ENCODE measurements at places on chromosomes 5 and 9.

GRCh38 chr5:44909004-44909403 is 100.3 kb downstream of the MRPS30 start:
- no peak for DNase-seq

DNA sequence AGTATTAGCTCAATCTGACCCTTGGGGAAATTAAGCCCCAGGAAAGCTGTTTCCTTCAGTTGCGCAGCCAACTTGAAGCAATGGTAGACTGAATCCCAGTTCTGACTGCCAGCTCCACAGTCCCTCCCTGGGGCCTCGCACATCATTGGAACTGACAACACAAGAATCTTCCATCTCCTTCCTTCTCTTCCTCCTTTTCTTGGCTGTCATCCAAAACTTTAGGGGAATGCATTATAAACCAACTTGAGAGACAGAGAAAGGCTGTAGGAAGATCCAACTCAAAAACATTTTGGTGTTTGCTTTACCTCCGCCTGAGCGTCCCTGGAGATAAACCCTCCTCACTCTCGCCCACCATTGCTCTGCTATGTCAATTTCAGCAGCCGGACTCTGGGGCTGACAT is 16.6 kb downstream of the KCNIP1 start:
- DNase-seq: no peak

GRCh38 chr5:17852111-17852510 is 217.9 kb downstream of the TAF11L14 start:
- no peak for DNase-seq

DNA sequence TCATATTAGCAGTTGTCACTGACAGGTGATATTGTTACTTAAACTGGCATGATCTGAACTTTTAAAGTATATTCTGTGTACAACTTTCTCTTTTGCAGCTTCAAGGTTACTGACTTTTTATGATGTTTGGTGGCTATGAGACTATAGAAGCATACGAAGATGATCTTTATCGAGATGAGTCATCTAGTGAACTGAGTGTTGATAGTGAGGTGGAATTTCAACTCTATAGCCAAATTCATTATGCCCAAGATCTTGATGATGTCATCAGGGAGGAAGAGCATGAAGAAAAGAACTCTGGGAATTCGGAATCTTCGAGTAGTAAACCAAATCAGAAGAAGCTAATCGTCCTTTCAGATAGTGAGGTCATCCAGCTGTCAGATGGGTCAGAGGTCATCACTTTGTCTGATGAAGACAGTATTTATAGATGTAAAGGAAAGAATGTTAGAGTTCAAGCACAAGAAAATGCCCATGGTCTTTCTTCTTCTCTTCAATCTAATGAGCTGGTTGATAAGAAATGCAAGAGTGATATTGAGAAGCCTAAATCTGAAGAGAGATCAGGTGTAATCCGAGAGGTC is 5.9 kb downstream of the ZCCHC7 start:
- no peak for DNase-seq

GRCh38 chr5:141356133-141356532 is 1.3 kb downstream of the PCDHGA4 start:
- no peak for DNase-seq

- DNase-seq: no peak
Observed at GRCh38 chr5:55286411-55286933, 21.0 kb downstream of the DHX29 start.

DNA sequence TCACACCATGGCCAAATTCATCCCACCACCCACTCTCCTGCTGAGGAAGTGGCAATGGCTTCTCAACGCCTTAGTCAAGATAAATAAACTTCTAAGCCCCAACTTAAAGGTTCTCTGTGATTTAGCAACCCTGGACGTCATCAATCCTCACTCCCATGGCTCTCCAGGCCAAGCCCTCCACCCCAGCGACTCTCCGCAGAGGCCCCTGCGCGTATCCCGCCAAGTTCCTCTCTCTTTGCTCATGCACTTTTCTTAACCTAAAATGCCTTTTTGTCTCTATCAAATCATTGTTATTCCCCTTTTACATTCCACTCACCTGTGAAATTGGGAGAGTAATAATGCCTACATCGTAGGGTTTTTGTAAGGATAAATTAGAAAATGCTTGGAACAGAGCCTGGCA is 88.6 kb downstream of the NRG2 start:
- DNase-seq: no peak

GRCh38 chr9:90088856-90089255 is 484.0 kb downstream of the GADD45G start:
- DNase-seq: no peak

DNA sequence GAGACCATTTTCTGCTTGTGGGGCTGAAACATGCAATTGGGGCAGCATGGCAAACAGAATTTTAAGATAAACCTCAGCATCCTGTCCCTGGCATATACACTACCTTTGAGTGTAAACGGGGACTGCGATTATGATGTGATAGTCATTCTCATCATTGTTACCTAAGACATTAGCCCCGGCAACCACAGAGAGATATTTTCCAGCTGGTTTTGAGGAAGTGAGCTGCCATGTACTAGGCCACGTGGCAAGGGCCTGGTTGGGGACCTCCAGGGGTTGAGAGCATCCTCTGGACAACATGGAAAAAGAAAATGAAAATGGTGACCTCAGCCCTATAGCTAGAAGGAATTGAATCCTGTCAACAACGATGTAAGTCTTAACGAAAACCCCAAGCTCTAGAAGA is 623.6 kb upstream of the CDH18 start:
- DNase-seq: no peak

- no peak for DNase-seq
Observed at GRCh38 chr9:79598562-79599345, 27.0 kb downstream of the TLE4 start.

GRCh38 chr9:130150779-130151382 is 21.3 kb upstream of the NCS1 start:
- no peak for DNase-seq

DNA sequence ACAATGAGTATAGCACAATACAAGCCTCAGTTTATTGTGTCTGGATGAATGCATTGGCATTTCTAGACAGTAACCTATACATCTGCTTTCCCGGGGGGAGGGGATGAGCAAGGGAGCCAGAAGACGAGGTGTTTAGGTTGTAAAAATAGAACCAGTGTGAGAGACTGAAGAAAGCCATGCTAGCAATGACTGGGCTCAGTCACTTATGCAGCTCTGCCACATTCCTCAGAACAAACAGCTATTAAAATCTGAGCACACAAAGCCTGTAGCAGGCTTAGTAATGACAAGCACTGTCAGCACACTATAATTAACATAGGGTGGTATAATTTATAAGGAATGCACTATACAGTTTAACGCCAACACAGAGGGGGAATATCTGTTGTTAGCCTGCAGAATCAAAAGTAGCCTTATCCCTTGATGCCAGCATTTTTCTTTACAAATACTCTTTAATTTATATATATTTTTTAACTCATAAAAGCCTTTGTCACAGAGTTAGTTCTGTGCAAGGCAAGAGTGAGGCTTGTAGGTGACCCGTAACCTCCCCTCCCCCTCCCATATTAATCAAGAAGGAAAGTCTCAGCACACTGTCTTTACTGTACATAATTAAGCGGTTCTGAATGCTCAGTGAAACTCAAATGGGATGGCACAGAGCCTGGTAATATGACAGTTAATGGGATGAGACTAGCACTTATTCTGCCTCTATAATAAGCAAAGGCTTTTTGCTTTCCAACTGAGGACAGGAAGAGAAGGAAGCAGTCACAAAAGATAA is 295.4 kb downstream of the CSNK1G3 start:
- DNase-seq: no peak

DNA sequence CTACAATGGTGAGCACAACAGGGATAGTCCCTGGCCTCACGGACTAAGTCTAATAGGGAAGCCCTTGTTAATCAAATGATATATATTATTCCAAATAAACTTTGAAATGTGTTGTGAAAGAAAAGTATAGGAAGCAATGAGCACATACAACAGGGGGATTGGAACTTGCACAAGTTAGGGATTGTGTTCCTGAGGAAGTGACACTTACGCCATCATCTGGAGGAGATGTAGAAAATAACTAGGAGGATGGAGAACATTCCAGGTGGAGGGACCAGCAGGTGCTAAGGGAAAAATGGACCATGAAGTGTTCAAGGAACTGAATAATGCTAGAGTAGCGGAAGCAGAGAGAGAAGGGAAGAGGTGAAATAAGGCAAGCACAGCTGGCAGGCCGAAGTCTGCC is 18.8 kb upstream of the RPS23 start:
- DNase-seq: no peak

- DNase-seq: no peak
Observed at GRCh38 chr5:171415115-171415730, 4.2 kb upstream of the FGF18 start.

DNA sequence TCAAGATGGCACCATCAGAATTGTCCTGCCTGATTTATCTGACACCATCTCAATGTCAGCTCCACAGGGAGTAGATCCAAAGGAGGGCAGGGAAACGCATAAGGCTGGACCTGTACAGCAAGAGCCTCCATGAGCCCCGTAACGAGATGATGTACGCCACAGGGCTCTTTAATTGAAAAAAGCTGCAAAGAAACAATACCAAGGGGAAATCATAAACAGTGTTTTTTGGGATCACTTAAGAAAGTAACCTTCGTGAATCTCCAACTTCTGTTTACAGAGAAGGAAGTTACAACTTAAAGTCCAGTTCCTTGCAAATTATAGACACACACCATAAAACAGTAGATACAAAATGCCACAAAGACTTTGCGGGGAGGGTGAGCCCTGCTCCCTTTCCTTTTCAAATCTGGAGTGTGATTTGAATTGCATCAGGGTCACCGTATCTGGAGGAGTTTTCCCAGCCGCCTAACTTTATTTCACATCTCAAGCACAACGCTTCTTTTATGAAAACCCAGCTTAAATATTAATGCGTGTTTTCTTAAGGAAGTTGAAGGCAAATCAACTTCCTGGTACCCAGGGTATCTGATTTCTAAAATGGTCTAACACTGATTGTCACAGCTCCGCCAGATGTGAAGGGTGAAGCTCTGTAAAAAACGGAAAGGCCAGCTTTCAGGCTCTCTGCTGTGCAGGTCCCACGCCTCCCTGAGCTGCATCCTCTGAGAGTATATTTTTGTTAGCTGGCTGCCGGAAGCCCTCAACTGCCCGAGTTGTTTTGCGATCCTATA is 88.9 kb downstream of the EBF1 start:
- no peak for DNase-seq

- no peak for DNase-seq
Observed at GRCh38 chr9:135901031-135901758, 6.2 kb downstream of the CAMSAP1 start.

DNA sequence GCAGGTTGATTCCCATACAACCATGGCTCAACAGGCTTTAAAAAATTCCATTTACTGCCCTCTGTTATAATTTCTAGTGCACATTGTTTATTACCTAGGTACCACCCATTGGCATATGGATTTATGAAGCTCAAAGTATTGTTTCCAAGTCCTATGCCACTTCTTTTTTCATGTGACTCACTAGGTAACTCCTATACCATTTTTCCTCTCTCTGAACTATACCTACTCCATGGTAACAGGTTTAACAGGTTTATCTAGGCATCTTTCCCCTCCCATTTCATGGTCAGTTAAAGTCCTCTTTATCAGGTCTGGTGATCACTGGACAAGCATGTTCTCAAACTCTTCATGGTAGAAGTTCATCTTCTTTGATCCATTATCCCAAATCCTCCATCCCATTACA is 49.6 kb upstream of the ABCA1 start:
- DNase-seq: no peak

- no peak for DNase-seq
Observed at GRCh38 chr9:107810461-107810961, 320.9 kb upstream of the KLF4 start.

- no peak for DNase-seq
Observed at GRCh38 chr9:129620669-129621295, at the start of gene C9orf50. C9orf50 (minus strand) TSS chr9:129621101; CDS start chr9:129620574, 527 bp downstream.

GRCh38 chr9:33161589-33162132 is 5.5 kb downstream of the B4GALT1 start:
- DNase-seq: no peak

DNA sequence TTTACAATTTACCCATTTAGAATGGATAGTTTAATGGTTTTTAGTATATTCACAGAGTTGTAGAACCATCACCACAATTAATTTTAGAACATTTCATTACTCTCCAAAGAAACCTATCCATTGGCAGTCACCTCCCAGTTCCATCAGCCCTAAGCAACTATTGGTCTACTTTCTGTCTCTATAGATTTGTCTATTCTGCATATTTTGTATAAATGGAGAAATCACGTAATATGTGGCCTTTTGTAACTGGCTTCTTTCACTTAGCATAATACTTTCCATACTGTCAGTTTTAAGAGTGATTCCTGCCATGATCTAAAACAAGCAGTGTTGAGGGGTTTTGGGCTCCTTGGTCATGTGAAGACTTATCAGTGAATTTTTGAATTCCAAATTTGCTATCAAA is 12.7 kb downstream of the OCLN start:
- no peak for DNase-seq

DNA sequence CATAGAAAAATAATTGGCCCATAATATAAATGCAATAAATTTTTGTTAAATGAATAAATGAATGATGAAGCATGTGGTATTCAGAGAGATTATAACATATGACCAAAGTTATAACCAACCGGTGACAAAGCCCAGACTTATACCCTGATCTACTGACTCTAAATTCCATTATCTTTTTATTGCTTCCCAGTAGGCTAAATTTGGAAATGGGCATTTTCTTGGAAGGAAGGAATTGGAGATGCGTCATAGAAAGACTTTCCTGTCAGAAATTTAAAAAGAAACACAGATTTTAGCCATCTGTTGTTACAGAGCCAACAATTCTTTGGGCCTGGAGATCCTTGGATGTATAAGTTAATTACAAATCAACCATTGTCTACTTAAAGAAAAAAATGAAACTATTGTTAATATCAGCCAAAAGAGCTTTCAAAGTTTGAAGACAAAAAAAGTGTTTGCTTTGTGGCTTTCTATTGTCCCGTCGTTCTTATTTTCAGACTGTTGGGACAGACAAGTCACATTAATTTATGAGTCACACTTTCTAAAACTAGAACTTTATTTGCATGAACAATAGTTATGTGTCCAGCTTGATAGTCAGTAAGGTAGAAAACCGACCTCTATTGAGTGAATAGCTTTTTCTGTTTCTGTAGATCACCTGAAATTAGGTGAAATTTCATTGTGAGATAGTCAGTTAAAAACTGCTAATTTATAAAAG is 428.7 kb downstream of the GABRG2 start:
- no peak for DNase-seq

GRCh38 chr5:65986050-65986451 is 59.7 kb downstream of the ERBIN start:
- DNase-seq: no peak
